ENCODE measurements at places on chromosomes 1 and 21. TPM values are rescaled to one million over a fixed set of nuclear protein-coding genes. Genes with fewer than 3 reads are reported as not detected.

DNA sequence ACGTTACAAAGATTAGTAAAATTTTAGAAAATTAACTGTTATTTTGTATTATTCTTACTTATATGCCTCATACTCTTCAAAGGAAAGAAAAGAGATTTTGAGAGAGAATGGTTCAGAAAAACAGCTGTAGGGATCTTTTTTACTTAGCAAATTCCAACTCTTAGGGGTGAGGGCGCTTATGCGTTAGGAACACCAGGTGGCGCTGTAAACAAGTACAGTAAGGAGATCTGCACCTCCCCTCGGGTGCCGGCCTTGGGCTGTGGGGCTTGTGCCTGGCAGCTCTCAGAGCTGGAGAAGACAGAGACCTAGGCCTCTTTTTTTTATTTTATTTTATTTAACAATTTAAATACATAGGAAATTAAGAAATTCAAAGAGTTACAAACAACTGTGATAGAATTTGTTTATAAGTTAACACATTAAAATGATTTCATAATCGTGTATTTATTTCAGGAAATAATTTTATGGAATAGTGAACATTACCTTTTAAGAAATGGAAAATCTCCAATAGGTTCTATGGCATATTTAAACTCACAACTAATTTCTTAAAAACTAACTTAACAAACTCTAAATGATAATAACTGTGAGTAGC is 32.6 kb downstream of the UTP25 start:
- peak; percentile 70 for DNase-seq

GRCh38 chr1:204213668-204214662 is at the start of gene GOLT1A:
Gene GOLT1A, minus strand, starts transcription at chr1:204213988. Its CDS starts 82 bp downstream, at chr1:204213906.
- DNase-seq = peak; percentile 77

- no peak for DNase-seq
Observed at GRCh38 chr1:73910466-73910865, 287.5 kb downstream of the LRRIQ3 start.

DNA sequence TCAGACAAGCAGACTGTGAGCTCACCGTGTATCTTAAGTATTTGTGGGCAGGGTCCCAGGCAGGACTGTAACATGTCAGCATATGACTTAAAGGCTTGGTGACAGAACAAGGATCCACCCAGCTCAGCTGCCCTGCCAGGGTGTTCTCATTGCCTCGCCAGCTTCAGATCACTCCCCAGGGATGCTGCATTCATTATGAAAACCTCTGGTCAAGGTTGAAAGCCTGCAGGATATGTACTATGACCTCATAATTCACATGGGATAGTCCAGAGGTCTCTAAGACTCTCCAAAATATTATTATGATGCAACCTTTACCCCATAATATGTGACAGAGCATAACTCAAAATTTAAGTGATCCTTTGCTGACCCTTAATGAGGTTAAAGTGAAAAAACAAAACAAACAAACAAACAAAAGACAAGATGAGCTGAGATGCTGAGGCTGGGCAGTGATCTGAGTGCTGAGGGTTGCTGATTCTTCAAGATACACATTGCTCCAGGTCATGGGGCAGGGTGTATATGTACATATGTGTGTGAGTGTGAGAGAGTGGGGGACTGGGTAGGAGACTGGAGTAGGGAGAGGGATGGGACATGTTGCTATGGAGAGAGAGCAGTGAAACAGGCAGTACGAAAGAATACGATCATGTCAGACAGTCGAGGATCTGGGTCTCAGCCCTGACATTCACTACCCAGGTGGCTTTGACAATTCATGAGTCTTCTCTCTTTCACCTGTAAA is 98.8 kb upstream of the DUSP10 start:
- DNase-seq = no peak

LRRN2 gene
- 0.38 TPM for total RNA-seq

BCL2L15 gene
- 0.13 TPM for total RNA-seq

EPHA2 gene
- 112 TPM for total RNA-seq

SIKE1 gene
- 38.3 TPM for total RNA-seq

A3GALT2 gene
- not detected for total RNA-seq
